ENCODE measurements at places on chromosomes 5 and 9.

GRCh38 chr5:34483442-34484033 is 172.6 kb upstream of the RAI14 start:
- DNase-seq: no peak

GRCh38 chr5:132016721-132017250 is 5.3 kb upstream of the ACSL6 start:
- no peak for DNase-seq

DNA sequence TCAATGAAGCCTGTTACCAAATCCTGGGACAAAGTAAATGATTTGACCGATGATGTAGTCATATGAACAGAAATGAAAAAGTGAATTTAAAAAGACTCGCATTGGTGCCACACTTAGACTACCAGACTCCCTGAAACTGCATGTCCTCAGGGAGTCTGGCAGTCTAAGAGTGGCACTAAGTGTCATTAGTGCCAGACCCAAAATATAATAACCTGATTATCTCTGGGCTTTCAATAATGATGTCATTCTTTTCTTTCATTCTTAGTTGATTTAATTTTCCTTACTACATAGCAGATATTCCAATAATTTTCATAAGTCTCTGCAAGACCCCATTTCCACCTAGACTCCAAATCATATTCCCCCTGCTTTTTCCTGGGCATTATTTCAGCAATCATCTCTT is 59.0 kb downstream of the OR2K2 start:
- DNase-seq: no peak

GRCh38 chr5:134604908-134605307 is 27.7 kb downstream of the SAR1B start:
- DNase-seq: no peak

GRCh38 chr9:70472268-70473249 is 58.1 kb upstream of the KLF9 start:
- no peak for DNase-seq

GRCh38 chr5:131589510-131590348 is 45.3 kb downstream of the RAPGEF6 start:
- DNase-seq: peak; percentile 57

DNA sequence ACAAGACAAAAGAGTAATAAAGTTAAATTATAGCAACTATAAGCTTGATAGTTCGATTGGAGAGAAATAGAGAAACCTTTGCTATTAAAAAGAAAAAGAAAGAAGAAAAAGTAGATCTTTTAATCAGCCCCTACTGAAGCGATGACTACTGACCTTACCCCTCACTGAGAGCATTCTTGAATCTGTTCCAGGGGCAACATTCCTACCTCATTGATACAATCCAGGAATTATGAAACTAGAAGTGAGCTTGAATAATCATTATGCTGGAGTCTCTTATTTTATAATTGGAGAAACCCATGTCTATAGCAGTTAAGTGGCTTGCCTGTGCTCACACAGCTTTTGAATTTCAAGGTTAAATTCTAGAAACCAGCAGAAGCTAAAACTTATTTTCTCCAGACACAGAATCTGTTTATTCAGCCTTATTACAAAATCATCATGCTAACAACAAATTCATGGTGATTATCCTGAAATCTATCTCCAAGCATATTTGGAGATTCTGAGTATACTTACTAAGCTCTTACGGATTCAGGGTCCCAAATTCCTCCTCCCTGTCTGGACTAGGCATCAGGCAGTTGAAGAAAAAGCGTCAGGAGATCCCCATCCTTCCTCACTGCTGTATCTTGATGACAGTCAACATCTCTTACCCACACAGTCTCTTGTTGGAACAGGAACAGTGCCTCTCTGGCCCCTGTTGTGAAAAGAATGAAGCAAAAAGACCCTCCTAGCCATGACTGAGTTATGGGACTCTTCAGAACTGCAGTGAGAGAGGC is 547.6 kb upstream of the WWC1 start:
- peak; percentile 56 for DNase-seq

DNA sequence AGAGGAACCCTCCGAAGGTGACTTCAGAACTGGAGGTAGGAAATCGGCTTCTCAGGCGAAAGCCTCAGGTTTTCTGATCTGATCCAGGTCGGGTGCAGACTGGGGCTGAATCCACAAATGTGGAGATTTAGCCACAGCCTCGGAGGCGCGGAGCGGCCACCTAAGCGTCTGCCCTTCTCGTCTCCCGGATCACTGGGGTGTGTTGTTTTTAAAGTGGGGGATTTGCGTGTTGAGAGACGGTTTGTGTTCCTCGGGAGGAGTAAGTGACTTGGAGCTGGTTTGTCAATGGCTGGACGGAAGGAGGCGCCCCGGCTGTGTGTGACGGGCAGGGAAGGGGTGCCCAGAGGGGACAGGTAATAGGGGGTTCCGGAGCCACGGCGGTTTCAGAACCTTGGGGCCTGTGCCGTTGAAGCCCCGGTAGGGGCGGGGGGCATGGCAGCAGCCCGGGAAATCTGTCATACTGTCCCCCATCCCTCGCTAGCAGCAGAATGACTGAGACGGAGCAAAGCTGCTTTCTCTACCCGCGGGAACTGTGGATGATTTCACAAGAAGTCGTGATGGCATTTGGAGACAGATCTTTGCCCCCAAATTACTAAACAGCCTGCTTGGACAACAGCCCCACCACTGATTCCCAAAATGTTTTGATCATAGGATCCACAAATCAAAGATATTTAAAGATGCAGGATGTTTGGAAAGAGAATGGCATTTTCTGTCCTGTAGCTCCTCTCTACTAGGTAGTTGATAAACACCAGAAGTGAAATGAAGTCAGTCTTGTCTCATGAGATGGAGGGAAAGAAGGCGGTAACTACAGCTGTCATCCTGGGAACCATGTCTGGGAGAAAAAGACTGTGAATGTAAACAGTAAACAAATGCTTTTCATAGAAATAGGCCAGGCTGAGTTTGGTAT is 216.5 kb downstream of the PDZD2 start:
- DNase-seq: peak; percentile 74

- no peak for DNase-seq
These were observed 22.3 kb downstream of the C1QTNF2 start for GRCh38 chr5:160348080-160348479.

DNA sequence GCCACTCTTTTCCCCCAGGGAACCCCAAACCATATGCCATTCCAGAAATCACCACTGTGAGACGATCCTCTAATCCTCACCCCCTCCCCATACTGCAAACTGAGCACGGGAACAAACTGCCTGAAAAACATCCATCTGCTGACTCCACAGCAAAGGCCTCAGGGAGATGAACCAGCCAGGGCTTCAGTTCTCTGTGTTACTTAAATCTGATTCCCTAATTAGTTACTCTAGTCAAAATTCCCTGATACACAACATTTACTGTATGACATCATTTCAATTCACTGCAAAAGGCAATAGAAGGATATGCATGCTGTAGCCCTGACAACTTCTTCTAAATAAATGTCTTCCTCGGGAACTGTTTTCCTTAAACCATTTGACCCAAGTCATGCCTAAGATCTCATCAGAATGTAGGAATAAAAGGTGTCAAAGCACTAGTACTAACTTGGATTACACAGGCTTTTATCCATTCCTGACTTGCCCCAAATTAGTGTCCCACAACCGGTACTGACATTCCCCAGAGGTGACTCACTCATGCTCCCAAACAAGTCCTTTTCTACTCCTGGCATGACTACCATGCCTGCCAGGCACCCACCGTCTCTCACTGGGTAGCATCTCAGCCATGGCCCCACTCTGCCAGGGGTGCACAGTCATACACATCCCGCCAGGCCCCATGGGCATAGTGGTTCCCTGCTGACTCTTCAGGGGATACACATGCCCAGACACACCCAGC is 35.0 kb downstream of the MTX3 start:
- DNase-seq: peak; percentile 45

DNA sequence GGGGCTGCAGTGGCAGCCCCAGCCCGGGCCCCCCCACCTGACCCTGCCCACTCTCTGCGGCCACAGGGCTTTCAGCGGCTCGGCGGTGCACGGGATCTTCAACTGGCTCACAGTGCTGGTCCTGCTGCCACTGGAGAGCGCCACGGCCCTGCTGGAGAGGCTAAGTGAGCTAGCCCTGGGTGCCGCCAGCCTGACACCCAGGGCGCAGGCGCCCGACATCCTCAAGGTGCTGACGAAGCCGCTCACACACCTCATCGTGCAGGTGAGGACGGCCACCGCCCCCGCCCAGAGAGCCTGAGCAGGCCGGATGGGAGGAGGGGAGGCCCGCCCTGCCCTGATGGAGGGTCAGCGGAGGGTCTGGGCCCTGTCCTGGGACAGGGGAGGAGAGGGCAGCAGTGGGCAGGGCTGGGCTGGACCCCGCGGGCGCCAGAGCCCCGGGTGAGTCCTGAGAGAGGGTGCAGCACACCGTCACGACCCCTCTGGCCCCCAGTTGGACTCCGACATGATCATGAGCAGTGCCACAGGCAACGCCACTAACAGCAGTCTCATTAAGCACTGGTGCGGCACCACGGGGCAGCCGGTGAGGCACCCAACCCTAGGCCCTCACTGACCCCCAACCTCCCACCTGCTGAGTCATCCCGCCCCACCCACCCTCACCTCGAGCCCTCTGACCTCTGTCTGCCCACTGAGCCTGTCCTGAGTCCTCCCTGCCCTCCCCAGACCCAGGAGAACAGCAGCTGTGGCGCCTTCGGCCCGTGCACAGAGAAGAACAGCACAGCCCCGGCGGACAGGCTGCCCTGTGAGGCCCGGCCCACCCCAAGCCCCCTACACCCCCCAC is 2.7 kb downstream of the SLC34A3 start:
- DNase-seq: no peak

DNA sequence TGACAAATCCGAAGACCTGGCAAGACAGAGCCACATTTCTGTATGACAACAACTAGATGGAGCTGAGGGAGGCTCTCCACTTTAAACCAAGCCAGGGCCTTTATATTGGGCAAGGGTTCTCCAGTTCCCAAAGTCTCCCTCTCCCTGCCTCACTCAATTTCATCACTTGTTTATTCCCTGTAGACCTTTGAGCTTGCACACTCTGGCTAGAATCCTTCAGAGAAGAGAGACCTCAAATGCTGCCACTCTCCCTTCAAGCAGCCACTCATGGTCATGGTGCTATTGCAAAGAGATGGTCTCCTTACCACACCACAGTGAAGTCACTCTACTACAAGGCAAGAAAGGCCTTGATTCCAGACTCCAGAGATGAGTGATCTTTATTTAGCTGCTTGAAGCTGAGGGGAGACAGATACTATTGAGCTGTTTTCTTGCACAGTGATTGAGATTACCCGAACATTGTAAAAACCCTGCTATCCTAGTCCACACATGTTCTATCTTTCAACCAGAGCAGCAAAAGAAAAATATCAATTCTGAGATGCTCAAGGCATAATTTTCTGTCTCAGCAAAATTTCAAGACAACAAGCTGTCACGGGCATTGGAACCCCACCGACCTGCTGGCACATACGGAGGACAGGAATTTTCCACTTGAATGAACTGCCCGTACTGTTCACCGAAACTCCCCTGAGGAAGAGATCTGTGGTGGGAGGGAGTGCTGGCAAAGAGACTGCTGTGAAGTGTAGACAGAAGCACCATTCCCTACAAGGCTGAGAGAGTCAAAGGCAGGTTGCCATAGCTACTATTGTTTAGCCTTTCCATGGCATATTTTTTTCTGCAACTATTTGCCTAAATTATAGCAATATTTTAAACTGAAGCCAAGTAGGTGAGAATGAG is 81.1 kb downstream of the CDO1 start:
- DNase-seq: no peak

DNA sequence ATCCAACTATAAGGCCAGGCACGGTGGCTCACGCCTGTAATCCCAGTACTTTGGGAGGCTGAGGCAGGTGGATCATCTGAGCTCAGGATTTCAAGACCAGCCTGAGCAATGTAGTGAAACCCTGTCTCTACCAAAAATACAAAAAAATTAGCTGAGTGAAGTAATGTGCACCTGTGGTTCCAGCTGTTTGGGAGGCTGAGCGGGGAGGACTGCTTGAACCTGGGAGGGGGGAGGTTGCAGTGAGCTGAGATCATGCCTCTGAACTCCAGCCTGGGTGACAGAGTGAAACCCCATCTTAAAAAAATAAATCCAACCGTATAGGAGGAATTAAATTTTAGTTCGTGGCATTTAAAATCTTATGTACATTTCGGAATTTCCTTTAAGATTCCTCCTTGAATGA is 123.4 kb downstream of the CDC42SE2 start:
- no peak for DNase-seq

GRCh38 chr9:85147046-85147640 is 477.6 kb downstream of the NTRK2 start:
- DNase-seq: no peak

DNA sequence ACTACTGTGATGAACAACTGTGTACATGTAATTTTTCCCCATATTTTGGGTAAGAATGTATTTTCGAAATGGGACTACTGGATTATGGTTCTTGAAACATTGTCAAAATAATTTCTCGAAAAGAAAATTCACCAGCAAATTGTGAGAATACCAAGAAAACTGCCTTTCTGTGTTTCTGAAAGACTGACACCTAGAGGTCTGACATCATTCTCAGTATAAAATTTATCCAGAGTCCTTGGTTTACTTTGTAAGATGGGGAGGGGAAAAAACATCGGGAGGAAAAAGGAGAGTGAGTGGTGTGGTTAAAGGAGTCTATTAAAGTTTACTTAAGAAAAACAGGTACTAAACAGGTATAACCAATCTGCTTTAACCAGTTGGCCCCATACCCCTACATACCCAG is 149.2 kb downstream of the CEP120 start:
- no peak for DNase-seq

GRCh38 chr9:14866200-14866749 is 44.0 kb downstream of the FREM1 start:
- DNase-seq: no peak

DNA sequence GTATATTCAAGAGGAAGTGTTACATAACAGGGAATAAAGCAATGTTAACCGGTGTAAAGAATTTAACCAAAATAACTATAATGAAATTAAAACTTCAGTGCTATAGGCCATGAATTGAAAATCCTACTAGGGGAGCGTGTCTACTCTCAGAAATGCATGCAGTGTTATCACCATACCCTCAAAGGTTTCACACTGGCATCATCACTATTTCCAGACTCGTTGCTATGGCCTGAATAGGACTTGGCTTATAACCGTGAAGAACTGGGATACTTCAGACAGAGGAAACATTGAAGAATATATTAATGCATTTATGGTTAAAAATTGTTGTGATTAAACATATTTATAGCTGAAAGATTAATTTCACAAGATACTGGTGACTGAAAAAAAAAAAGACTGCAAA is 154.9 kb downstream of the EPB41L4A start:
- no peak for DNase-seq

- no peak for DNase-seq
These were observed 42.3 kb upstream of the SEMA6A start for GRCh38 chr5:116616876-116617275.

DNA sequence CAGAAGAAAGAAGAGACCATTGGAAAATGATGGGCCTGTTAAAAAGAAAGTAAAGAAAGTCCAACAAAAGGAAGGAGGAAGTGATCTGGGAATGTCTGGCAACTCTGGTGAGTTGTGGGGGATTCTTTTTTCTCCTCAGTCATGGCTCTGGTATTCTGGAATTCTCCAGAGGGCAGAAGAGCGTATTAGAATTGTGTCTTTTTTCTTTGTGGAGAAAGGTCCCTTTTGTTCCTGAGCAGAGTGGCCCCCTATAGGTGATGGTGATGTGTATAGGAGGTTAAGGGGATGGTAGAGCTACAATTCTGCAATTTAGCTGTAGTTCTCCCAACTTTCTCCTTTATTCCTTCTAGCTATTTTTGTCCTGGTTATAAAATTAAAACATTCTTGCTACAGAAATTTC is 1.6 kb upstream of the DHFR start:
- DNase-seq: no peak

Data from HTR-8/SVneo (cell line).